ENCODE measurements at places on chromosomes 16 and 17.

- no peak for DNase-seq
Observed at GRCh38 chr16:73434621-73435020, 386.7 kb upstream of the ZFHX3 start.

GRCh38 chr16:5036228-5037156, 2.8 kb upstream of the NAGPA start:
- DNase-seq = no peak

DNA sequence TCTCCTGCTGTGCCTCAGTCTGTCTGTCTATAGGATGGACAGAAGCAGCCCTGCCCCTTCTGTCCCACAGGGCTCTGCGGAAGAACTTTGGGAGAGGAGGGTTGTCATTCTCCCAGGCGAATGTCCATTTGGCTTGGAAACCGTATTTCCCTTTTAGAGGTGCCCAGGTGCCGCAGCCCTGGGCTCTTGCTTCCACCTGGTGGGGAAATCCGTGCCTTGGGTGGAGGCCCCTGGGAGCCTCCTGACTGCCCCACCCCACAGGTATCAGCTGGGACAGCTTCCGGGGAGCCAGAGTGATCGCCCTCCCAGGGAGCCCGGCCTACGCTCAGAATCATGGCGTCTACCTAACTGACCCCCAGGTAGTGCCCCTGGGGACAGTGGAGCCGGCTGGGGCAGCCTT, 12.7 kb downstream of the FCSK start:
- DNase-seq = no peak

DNA sequence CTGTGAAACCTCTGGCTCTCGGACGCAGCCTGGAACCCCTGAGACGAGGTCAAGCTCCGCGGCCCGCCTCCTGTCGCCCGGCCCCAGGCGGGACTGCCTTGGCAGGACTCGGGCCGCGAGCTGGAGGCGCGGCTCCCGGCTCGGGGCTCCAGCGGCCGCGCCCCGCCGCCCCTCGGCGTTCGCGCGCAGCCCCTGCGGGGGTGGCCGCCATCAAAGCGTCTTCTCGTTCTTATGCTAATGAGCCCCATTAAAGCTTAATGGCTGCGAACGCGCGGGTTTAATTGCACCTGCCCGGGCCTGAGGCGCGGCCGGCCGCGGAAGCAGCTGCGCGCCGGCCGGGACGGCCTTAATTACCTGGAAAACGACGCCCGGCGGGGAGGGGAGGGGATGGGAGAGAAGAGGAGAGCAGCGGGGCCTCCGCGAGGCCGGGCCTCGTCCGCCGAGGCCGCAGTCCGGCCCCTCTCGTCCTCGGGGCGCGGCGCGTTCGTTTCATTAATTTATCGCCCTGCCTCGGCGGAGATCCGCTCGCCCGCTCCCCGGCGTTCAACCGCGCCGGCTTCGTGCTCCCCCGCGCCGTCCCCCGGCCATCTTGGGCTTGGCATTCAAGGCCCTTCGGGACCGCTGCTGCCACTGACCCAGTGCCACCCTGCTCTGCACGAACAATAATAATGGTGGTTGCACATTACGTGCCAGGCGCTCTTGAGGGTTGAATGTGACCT, 19.2 kb downstream of the RAI1 start:
- DNase-seq = no peak

GRCh38 chr16:19601083-19601976, 45.8 kb downstream of the VPS35L start:
- DNase-seq = peak; percentile 48

DNA sequence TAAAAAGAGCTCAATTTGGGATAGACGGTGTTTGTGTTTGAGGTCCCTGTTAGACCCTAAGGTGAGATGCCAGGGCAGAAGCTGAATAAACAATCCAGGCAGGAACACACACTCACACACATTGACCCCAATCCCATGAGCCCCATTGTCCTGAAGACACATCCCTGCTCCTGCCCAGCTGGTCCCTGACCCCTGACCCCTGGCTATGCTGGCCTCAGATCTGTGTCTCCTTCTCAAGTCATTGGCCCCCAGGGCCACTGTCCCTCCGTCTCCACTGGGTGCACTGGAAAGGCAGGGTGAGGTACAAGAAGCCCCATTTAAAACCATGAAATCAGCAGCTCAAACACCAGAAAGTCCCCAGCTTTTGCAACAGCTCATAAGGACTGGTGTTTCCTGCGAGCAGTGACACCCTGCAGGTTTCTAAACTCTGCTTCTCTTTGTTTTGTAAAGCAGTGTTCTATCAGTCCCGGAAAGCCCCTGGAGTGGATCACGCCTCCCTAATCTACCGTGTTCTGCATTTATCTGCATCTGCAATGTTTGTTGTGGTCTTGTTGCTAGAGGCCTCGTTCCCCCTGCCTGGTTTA, 18.0 kb upstream of the ASGR2 start:
- no peak for DNase-seq

DNA sequence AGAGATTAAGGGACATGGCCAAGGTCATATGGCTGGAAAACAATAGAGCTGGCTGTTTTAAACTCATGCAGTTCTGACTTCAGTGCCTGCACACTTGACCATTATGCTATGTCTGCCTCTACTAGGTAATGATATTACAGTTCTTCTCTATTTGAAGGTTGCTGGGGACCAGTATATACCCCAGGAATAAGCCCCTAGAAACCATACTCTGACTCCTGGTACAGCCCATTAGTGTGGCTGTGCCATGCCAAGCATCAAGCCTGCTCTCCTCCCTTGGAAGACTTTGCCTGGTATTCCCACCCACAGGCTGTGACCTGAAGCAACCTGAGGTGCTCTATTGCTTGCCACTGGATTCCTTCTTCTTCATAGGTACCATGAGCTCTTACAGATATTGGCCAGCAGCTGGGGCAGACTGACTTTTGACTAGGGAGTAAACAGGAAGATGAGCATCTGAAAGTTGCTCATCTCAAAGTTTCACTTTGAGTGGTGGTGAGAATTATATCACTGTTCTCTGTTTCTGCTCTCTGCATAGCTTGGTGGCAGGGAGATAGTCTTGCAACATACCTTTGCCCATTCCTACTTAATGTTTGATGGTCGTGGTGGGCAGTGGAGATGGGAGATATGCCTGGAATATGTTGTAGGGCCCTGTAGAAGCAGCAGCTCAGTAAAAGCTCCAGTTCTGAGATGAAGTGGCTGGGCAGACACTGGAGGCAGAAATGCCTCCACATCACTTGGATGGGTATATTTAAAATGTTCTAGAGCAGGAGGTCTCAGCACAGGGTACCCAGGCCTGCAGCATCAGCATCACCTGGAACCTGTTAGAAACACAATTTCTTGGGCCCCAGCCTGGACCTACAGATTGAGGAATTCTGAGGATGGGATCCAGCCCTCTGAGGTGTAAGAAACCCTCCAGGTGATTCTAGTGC, 274.7 kb downstream of the HS3ST4 start:
- DNase-seq = no peak

GRCh38 chr16:66692341-66692740, 4.2 kb downstream of the CMTM4 start:
- DNase-seq = peak; percentile 94

- DNase-seq = no peak
Observed at GRCh38 chr17:13387952-13388351, 213.8 kb downstream of the HS3ST3A1 start.

DNA sequence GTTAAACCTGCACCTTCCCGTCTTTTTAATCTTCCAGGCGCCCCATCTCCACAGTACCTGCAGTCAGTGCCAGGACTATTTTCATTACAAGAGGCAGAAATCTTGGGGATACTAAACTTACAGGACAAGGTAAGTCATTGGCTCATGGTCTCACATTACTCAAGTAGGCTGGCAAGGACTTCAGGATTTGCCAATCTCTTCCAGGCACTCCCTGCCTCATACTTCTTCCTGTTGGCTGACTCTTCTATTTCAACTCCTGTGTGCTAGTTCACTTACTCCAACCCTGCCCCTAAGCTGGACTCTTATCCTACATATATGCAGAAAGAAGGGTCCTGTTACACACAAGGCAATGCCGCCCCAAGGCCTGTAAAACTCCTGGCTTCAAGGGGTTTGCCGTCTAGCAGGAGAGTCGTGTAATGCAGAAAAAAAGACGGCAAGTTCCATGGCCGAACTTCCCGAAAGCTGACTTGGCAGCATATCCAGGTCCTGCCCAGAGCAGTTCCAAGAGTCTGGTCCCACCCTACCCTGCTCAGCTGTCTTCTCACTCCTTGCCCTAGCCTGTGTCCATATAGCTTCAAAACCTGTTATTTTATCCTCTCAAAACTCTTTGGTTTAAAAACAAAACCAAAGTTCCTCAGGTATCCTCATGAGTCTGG, 14.8 kb downstream of the ERN1 start:
- peak; percentile 94 for DNase-seq

GRCh38 chr17:67477687-67478086, 100.6 kb downstream of the PITPNC1 start:
- DNase-seq = peak; percentile 24

DNA sequence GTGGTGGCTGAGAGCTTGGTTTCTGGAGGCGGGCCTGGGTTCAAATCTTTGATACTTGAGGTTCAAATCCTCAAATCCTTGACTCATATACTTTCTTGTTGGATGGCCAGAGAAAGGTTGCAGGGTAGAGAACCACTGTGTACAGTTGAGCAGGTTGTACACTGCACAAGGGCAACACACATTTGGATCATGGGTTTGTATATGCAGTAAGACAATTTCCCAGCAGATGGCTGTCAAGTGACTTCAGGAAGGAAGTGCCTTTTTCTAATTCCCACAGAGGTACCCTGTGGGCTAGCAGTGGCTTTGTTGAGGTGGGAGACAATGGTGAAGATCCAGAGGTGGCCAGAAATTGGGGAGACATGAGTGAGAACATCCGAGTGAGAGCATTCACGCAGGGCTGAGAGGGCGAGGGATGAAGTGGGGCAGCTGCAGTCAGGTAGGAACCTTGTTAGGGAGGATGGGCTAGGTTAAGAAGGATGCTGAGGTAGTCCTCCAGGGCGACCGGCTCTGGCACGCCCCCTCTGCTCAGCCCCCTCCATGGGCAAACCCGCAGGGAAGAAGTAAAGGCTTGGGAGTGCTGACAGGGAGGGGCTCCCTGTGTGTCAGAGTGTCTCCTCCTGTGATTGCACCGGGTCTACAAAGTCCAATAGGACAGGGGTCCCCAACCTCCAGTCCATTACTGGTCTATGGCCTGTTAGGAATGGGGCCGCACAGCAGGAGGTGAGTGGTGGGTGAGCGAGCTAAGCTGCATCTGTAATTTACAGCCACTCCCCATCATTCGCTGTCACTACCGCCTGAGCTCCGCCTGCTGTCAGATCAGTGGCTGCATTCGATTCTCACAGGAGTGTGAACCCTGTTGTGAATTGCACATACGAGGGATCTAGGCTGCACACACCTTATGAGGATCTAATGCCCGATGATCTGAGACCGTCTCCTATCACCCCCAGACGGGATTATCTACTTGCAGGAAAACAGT, 2.7 kb downstream of the C16orf89 start:
- no peak for DNase-seq

- DNase-seq = peak; percentile 69
Observed at GRCh38 chr17:59373882-59374495, 42.5 kb downstream of the YPEL2 start.

GRCh38 chr16:87877942-87878507, 8.7 kb upstream of the SLC7A5 start:
- no peak for DNase-seq

DNA sequence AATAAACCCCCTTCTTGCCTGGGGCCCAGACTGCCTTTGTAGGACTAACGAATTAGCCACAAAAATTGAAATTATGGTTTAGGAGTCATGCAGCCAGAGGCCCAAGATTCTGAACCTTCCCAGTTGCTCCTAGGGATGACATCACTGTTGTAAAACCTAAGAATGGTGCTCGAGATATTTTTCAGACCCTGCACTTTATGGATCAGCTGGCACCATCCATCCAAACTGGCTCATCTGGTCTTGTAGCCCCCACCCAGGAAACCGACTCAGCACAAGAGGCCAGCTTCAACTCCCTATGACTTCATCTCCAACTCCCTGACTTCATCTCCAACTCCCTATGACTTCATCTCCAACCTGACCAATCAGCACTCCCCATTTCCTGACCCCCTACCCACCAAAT, 10.9 kb upstream of the EVPL start:
- no peak for DNase-seq

DNA sequence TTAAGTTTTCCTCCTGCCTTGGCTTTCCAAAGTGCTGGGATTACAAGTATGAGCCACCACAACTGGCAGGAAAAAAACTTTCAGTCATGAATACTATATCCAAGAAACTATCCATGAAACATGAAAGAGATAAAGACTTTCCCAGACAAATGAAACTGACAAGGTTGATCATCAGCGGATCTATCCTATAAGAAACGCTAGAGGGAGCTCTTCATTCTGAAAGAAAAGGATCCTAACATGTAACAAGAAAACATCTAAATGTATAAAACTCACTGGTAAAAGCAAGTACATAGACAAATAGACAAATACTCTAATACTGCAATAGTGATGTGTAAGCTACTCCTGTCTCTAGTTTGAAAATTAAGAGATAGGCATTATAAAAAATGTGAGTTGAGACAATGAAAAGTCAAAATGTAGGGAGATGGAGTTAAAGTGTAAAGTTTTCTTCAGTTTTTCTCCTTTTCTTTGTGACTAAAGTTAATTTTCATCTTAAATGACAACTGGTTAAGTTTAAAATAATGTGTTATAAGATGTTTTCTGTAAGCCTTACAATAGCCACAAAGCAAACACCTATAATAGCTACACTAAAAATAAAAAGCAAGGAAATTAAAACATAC, 79.6 kb upstream of the TEKT1 start:
- peak; percentile 62 for DNase-seq

GRCh38 chr16:77183137-77183536, 7.9 kb upstream of the MON1B start:
- peak; percentile 73 for DNase-seq

DNA sequence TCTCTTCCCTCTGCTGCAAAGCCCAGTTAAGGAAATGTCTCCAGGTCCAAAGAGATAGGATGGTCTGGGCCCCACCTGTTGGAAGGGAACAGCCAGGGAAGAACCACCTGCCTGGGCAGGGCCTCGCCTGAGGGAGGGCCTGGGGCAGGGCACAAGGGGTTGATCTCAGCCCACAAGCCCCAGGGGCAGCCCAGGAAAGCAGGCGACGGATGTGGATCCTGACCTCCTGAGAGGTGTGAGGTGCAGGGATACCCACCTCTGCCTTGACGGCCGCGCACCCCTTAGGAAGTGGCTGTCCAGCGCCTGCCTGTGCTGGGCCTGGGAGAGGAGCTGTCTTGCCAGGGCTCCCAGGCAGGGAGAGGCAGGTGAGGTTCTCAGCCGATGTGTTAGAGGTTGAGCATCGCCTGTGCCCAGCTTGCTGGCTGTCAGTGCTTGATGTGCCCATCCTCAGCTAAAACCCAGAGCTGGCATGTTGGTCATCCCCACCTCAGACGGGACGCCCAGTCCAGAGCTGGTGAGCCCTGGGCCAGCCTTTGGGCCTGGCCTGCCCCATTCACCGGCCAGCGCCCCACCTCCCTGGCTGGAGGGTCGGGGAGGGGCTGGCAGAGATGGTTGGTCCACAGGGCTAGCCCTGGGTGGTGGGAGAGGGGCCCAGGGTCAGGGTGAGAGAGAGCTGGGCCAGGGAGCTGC, 434 bp downstream of the CEMP1 start:
- DNase-seq = no peak

- DNase-seq = no peak
Observed at GRCh38 chr17:30197416-30197815, 38.1 kb downstream of the SLC6A4 start.

DNA sequence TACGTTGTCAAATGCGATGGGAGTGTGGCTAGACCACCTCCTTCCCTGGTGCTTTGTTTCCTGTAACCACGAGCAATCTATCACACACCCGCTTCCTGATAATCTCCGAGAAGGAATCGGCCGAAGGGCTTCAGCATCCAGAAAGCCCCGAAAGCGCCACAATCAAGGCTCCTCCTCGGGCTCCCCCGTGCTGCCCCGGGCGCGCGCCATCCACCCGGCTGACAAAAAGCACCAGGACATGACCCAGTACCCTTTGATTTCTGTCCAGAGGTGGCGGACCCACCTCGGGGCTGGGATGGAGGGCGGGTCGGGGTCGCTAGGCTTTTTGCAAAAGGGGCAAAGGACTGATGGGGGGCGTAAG, 743 bp upstream of the ARMC7 start:
- DNase-seq = no peak

Data from MCF 10A (cell line).